Stimulated activated CD8-positive, alpha-beta memory T cell treated with anti-CD3 and anti-CD28 coated beads, Interleukin-4, amount 100 ng/mL, for 48 hours (primary cell): ENCODE measurements at places on chromosomes 1 and 21.

GRCh38 chr1:175297291-175297690 is 104.7 kb upstream of the KIAA0040 start:
- DNase-seq = no peak

- no peak for DNase-seq
Measured at GRCh38 chr1:92065042-92065441, 10.2 kb downstream of the SETSIP start.

GRCh38 chr21:45393021-45393420 is 11.9 kb upstream of the COL18A1 start:
- DNase-seq = no peak

- DNase-seq = no peak
Measured at GRCh38 chr21:42518215-42518614, 4.6 kb downstream of the SLC37A1 start.

DNA sequence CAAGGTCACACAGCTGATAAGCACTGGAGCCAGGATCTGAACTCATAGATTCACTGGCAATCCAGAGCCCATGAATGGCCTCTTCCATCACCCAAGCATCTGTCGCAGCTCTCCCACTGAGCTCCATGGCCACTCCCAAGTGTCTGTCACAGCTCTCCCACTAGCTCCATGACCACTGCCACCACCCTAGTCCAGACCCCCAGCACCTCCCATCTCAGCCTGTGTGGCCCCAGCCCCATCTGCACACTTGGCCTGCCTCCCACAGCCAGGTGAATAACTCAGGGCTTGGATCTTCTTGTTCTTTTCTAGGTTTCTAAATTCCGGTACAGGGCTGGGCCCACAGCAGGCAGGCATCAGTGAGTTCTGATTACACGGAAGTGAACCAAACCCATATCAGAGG is 76.0 kb downstream of the GLIS1 start:
- no peak for DNase-seq

DNA sequence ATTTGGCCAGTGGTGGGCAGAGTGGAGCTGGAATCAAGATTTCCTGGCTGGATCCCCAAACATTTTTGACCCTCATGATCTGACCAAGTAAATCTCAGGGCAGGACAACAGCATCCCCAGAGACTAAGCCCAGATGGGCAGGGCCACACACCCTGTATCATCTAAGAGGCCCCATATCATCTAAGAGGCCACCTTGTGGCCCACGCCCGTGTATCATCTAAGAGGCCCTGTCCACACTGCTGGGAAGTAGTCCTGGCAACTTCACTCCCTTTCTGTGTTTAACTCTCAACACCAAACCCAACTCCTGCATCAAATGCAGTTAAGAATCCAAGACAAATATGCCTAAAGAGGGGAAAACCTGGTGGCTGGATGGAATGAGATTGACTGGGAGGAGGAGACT is 81.6 kb upstream of the SSX2IP start:
- DNase-seq = no peak

GRCh38 chr21:15141261-15141970 is 76.6 kb upstream of the NRIP1 start:
- DNase-seq = no peak

DNA sequence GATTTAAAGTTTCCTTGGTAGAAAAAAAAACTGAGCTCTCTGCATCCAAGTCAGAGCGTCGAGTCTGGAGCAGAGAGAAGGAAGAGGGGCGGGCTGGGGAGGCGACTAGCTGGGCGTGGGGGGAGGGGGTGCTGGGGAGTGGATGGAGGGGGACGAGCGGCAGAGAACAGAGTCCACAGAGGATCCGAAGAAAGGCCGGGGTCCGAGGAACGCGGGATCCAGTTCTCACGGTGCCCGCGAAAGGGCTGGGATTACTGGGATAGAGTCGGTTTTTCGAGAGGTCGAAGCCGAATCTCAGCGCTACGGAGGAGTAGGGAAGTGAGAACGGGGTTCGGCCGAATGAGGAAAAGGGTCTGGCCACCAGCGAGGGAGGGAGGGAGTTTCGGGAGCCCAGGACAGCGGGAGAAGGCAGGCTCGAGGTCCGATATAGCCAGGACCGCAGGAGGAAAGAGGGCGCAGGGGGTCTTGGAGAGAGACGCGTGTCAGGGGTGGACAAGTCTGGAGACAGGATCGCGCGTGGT is 665 bp downstream of the DAB1 start:
- DNase-seq = no peak

DNA sequence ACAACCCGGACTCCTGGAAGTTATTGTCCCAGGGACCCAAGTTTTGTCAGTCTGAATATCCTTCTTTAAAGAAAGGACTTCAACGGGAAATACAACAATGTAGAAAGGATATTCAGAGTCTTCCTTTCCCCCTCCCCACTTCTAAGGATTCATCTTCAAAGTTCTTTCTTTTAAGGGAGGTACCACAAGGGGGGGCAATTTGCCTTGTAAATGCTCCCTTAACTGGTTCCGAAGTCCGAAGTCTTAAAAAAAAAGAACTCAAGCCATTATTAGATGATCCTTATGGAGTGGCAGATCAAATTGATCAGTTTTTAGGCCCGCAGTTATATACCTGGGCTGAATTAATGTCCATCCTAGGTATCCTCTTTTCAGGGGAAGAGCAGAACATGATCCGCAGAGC is 47.0 kb downstream of the SERINC2 start:
- DNase-seq = no peak

- no peak for DNase-seq
Measured at GRCh38 chr1:154466206-154466605, 35.8 kb upstream of the TDRD10 start.

GRCh38 chr21:45069711-45070110 is 4.7 kb upstream of the ADARB1 start:
- DNase-seq = no peak

DNA sequence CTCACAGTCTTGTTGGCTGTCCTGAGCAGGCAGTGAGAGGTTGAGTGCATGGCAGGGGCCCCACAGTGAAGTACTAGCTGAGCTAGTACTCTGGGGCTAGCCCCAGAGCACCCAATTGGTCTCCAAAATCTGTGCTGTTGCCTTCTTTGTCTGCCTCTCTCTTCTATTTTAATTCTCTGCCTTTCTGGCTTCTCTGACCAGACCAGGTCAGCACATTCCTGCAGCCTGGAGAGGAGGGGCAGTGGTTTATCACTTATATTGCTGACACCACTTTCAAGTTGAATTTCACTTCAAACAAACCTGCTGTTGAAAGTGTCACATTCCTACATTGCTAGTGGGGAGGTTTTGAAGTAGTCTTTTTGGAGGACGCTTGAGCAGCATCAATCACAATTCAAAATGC is 628.7 kb downstream of the PTPRU start:
- no peak for DNase-seq

DNA sequence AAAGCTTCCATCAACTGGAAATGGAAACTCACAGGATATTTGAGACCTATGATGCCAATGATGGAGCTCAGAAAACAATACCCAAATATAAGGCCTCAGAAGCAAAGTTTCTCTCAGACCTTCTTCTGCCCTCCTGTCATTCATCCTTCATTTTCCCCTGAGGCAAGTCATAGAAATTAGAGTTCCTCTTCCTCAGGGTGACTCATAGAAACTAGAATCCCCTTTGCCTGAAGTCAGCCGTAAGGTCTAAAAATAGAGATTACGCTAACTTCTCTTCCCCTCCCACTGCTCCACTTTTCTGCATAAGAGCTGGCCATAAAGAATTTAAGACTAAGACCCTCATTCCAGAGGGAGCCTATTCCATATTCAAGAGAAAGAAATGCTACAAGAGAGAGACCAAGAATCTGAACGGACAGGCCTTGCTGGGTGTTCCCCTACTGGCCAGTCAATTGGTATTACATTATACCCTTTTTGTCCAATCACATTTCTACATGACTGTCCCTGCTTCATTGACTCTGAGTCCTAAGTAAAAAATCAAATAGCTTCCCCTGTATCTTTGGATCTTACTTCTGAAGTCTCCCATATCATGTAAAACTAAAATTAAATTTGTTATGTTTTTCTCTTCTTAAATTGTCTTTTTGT is 994.9 kb downstream of the ADGRL2 start:
- DNase-seq = no peak

DNA sequence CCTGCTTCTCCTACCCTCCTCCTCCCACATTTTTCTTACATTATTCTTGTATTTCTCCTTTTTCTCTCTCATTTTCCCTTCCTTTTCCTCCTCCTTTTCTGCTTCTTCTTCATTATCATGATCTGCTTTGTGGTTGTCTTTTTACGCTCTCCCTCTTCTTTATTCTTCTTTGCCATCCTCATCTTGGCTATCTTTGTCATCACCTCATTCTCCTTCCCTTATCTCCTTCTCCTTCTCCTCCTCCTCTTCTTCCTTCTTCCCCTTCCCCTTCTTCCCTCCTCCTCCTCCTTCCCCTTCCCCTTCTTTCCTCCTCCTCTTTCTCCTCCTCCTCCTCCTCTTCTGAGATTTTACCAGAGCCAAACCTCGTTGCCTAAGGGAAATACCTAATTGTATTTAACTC is 30.5 kb downstream of the RNF187 start:
- no peak for DNase-seq
